ENCODE measurements at places on chromosomes 5 and 9.
A peak's percentile ranks its signal among the peaks of the same experiment; 100 is the strongest.

DNA sequence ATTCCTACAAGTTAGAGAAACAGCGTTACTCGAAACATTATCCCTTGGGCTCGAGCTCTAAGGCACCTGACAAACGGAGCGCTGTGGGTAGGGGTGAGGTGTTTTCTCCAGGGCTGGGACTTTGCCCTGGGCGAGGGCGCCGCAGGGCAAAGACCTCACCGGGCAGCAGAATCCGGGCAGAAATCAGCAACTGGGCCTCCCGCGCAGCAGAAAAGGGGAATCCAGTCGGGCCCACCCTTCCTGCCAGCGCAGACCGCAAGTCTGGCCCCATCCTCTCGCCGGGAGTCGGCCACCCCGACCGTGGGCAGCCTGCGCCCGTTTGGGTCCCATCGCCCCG is 430 bp upstream of the MSH3 start:
- peak; percentile 35 for DNase-seq

DNA sequence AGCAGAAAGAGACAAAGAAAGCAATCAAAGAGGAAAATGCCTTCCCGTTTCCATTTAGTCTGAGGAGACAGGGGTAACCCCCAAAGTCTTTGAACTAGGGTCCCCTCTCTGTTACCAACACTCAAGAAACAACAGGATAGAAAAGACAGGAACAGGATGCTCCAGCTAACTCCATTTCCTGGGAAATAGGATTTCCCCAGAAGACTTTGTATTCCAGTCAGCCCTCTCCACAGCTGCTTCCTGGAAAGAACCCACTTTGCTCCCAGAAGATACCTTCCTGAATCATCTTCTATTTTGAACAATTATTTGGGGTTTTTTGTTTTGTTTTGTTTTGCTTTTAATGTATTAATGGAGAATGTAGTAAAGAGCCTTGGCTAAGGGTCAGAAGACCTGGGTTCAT is 56.0 kb downstream of the KLHL3 start:
- DNase-seq, result no peak

DNA sequence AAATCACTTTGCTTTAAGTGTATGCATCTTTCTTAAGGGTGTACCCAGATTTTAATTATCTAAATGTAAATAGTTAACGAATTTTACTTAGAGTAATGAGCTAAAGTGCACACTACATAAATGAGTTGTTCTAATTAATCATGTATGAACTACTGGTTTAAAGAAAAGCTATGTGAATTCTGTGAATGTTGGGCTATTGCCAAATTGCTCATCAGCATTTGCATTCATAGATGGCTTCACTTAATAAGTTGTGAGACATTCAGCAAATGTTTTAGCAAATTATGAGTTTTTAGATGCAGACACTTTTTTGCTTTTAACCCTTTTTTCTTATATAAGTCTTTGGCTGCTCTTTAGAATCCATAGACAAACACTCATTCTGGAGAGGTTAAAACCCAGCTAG is 175.7 kb downstream of the PBX3 start:
- no peak for DNase-seq

GRCh38 chr5:133323494-133324457 is 272.0 kb downstream of the HSPA4 start:
- no peak for DNase-seq

DNA sequence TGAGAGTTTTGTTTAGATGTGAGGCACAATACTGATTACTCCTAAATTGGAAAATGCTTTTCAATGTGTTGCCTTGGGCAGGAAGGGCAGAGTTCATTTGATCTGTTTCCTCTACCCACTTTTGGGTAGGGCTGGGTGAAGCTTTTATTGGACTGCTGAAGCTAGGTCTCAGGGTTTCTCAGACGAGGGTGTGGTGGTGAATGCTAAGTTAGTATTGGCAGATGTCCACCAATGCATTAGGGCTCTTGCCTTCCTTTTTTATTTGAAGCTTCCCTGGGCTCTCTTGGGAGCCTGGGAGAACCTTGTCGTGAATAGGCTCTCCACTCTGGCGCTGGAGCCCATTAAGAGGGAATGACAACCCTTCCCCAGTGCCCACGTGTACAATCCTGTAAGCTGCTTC is 23.1 kb downstream of the SPTAN1 start:
- no peak for DNase-seq

DNA sequence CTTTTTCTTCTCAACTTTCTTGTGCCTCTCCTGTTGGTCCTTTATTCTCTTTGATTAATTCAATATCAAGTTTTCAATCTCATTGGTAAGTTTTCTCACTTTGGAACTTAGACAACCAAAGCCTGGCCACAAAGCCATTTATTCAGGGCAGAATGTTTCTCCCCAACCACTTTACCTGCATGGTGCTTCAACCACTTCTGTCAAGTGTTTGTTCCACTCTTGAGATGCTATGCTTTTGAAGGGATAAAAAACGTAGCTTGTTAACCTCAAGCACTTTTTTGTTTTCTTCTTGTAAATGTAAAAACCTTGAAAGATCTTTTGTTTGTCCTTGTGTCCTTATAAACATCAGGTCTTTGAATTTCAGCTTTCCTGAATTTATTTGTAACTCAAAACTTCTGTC is 966.7 kb downstream of the MAT2B start:
- DNase-seq, result no peak

- no peak for DNase-seq
Measured at GRCh38 chr9:121284733-121285451, 16.9 kb downstream of the GSN start.

- no peak for DNase-seq
Measured at GRCh38 chr9:107948601-107949000, 459.0 kb upstream of the KLF4 start.

DNA sequence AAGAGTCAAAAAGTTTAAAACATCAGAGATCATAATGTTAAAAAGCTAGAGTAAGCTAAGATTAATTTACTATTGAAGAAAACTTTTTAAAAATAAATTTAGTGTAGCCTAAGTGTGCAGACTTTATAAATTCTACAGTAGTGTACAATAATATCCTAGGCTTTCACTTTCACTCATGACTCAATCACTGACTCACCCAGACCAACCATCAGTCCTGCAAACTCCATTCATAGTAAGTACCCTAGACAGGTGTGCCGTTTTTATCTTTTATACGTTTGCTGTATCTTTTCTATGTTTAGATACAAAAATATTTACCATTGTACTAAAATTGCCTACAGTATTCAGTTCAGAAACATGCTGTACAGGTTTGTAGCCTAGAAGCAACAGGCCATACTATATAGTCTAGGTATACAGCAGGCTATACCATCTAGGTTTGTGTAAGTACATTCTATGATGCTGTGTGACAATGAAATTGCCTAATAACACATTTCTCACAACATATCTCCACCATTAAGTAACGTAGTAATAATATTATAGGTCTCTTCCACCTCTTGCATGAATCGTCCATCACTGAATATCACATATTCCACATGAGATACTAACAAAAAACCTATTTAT is 59.2 kb downstream of the MEGF9 start:
- no peak for DNase-seq

- peak; percentile 87 for DNase-seq
Measured at GRCh38 chr5:171629628-171630349, 155.8 kb upstream of the SMIM23 start.

- no peak for DNase-seq
Measured at GRCh38 chr5:144265643-144266247, 95.1 kb downstream of the KCTD16 start.

- DNase-seq, result no peak
Measured at GRCh38 chr5:160088805-160089204, 30.4 kb downstream of the PWWP2A start.

GRCh38 chr9:134007571-134007970 is 15.4 kb upstream of the VAV2 start:
- DNase-seq, result no peak

DNA sequence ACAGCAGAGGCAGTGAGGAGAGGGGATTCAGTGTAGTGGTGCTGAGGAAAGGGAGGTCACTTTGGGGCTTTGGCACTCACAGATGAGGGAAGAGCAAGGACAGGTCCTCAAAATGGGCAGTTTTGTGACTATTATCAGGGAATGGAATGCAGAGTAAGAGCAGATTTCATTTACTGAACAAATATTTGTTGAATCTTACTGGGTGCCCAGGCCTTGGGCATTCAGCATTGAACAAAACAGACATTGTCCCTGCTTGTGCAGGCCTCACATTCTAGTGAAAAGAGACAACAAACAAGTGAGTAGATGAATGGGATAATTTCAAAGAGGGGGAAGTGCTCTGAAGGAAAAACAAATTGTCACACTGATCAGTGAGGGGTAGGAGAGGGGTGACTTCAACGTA is 404.1 kb downstream of the DMRT2 start:
- no peak for DNase-seq

- no peak for DNase-seq
Measured at GRCh38 chr5:103889500-103890209, 327.1 kb upstream of the NUDT12 start.

DNA sequence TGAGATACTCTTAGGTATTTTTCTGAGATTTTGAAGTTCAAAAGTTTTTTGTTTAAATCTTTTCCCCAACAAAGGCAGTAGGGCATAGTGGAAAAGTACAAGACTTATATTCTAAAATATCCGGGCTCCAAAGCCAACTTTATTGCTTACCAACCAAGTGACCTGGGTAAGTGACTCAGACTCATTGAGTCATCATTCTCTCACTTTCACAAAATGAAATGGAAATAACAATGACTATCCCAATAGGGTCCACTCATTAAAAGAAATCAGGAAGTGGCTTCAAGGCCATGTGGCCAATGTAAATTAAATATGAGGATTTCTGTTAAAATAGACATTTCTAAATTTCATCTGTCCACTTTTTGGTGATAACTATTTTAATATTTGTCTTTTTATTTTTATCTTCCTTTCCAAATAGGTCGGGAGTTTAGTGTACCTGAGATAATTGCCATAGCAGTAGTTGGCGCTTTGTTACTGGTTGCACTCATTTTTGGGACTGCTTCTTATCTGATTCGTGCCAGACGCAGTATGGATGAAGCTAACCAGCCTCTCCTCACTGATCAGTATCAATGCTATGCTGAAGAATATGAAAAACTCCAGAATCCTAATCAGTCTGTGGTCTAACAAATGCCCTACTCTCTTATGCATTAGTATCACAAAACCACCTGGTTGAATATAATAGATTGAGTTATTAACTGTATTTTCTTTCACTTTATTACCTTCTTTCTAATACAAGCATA is 15.5 kb downstream of the TYRP1 start:
- no peak for DNase-seq

All from neural progenitor cell (in vitro differentiated cells).